Brain microvascular endothelial cell (primary cell): ENCODE measurements at places on chromosomes 4 and X.

- no peak for DNase-seq
Measured at GRCh38 chr4:153790962-153791551, 2.2 kb upstream of the SFRP2 start.

GRCh38 chr4:96637971-96638412, 798.1 kb downstream of the PDHA2 start:
- no peak for DNase-seq

DNA sequence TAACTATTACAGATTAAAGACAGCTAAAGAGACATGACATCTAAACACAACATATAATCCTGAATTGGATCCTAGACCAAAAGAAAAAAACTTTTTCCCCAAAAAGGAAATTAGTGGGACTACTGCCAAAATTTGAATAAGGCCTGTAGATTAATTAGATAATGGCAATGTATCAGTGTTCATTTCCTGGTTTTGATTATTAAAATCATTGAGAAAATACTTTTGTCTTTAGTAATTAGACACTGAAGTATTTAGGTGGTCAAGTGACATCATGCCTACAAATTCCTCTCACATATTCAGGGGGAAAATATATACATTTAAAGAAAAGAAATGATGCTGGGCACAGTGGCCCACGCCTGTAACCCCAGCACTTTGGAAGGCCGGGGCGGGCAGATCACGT, 10.4 kb upstream of the USO1 start:
- DNase-seq: no peak

GRCh38 chrX:39133971-39134370, 332.7 kb downstream of the MID1IP1 start:
- no peak for DNase-seq

DNA sequence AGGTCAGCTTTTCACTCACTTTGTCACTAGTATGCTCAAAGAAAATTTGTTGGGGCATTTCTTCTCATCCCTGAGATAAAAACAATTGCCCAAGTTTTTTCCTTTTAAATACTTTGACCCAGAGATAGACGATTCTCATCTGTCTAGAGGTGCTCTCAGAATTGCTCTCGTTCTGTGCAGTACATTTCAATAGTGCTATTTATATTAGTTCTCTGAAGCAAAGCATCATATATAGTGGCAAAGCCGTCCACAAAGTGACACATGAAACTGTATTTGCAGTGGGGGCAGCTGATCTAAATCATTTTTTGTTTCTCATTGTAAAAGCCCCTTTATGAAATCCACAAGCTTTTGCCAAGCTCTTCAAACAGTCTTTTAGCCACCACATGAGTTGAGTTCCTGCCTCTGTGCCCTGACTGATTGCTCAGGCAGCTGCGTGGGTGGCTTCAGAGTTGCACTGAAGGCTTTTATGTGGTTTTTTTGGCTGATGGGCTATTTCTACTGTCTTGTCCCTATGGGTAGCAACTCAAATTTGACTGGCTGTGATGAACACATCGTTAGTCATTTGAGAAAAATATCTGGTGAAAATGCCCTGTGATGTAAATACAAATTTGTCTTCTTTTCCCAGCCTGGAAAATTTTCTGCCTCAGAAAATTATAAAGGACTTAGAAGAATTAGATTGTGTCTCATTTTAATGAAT, 119.1 kb upstream of the OTUD4 start:
- DNase-seq: peak; percentile 88
